ENCODE measurements at places on chromosomes 2 and 18.
A peak's percentile ranks its signal among the peaks of the same experiment; 100 is the strongest.

- H3K27ac ChIP-seq: no peak overlapping the region
- H3K4me1 ChIP-seq: no peaks in the 10 kb centered on the region
- DNase-seq: no peak
These were observed 143.2 kb downstream of the MTCL1 start for GRCh38 chr18:8848541-8848940.

DNA sequence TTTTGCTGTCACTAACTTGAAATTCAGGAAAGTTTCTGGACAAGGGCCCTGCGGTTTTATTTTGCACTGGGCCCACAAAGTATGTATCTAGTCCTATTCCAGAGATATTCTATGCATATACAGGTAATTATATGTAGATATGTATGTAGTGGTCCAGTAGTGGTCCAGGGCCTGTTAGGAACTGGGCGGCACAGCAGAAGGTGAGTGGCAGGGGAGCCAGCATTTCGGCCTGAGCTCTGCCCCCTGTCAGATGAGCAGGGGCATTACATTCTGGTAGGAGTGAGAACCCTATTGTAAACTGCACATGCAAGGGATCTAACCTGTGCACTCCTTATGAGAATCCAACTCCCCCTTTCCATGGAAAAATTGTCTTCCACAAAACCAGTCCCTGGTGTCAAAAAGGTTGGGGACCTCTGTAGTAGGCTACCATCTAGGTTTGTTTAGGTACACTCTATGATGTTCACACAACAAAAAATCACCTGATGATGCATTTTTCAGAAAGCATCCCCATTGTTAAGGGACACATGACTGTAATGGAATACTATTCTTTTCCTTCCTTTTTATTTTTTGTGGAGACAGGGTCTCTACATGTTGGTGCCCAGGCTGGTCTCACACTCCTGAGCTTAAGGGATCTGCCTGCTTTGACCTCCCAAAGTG, 2.8 kb upstream of the PPP4R3B start:
- no peaks in the 10 kb centered on the region for H3K27me3 ChIP-seq
- peaks cover 44% of the 10 kb centered on the region for H3K4me1 ChIP-seq
- H3K36me3 ChIP-seq: no peaks in the 10 kb centered on the region

- H3K36me3 ChIP-seq: no peaks in the 10 kb centered on the region
- no peak overlapping the region for H3K4me3 ChIP-seq
- peaks cover 6% of the 10 kb centered on the region for H3K27me3 ChIP-seq
- no peaks in the 10 kb centered on the region for H3K4me1 ChIP-seq
- no peak for DNase-seq
These were observed 32.5 kb downstream of the MERTK start for GRCh38 chr2:111930875-111931274.

- H3K4me1 ChIP-seq: no peaks in the 10 kb centered on the region
- no peak overlapping the region for H3K27ac ChIP-seq
- H3K27me3 ChIP-seq: peaks cover 4% of the 10 kb centered on the region
- DNase-seq: no peak
- H3K4me3 ChIP-seq: no peak overlapping the region
- no peaks in the 10 kb centered on the region for H3K36me3 ChIP-seq
These were observed 734.9 kb downstream of the EPHA4 start for GRCh38 chr2:220837226-220837625.

GRCh38 chr18:28281400-28281799, 104.5 kb upstream of the CDH2 start:
- DNase-seq: no peak
- H3K27ac ChIP-seq: no peak overlapping the region
- H3K36me3 ChIP-seq: no peaks in the 10 kb centered on the region
- H3K4me3 ChIP-seq: no peak overlapping the region
- H3K4me1 ChIP-seq: no peaks in the 10 kb centered on the region

- peak overlapping the region; percentile 46 for H3K4me3 ChIP-seq
- DNase-seq: no peak
- no peak overlapping the region for H3K27ac ChIP-seq
- peaks cover 12% of the 10 kb centered on the region for H3K27me3 ChIP-seq
- H3K4me1 ChIP-seq: peaks cover 18% of the 10 kb centered on the region
These were observed 20.2 kb upstream of the PAX3 start for GRCh38 chr2:222318712-222319585.

DNA sequence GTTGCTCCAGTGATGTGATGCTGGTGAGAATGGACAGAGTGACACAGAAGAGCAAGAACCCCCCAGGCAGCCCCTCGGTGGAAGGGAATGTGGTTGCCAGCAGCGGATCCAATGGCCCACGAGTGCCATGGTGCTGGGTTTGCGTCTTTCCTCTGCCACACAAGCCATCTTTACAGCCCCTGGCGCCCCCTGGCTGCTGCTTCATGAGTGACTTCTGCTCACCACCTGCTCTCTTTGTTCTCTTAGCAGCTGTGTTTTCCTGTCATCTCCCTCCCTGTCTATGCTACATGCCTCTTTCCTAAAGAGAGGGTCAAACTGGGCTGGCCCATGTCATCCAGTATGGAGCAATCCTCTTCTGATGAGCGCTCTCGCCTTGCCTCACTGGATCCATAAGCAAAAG, 300.0 kb upstream of the SMIM21 start:
- H3K27me3 ChIP-seq: no peaks in the 10 kb centered on the region
- H3K36me3 ChIP-seq: no peaks in the 10 kb centered on the region
- H3K27ac ChIP-seq: no peak overlapping the region
- H3K4me1 ChIP-seq: no peaks in the 10 kb centered on the region

GRCh38 chr2:11234309-11234708, 79.0 kb downstream of the SLC66A3 start:
- H3K36me3 ChIP-seq: no peaks in the 10 kb centered on the region
- H3K4me1 ChIP-seq: no peaks in the 10 kb centered on the region
- H3K27me3 ChIP-seq: no peaks in the 10 kb centered on the region

GRCh38 chr18:49766646-49767045, 46.7 kb downstream of the ACAA2 start:
- H3K27me3 ChIP-seq: no peaks in the 10 kb centered on the region
- no peaks in the 10 kb centered on the region for H3K4me1 ChIP-seq
- DNase-seq: no peak
- no peak overlapping the region for H3K27ac ChIP-seq

DNA sequence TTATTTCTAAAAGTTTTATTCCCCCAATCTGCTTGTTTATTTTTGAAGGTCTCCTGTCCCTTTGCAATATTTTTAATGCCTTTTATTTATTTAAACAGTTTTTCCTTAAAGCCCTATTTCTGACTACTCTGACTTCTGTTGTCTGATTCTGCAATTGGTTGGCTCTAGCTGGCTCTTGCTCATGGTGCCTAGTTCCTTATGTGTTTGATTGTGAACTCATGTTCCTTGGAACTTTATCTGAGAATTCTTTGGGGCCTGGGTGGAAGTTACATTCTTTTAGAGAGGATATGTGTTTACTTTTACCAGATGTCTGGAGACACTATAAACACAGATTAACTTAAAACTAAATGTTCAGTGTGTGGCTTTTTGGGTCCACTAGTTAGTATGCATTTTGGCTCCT, 175.9 kb downstream of the DYSF start:
- H3K4me3 ChIP-seq: no peak overlapping the region
- no peaks in the 10 kb centered on the region for H3K4me1 ChIP-seq
- no peaks in the 10 kb centered on the region for H3K27me3 ChIP-seq
- H3K36me3 ChIP-seq: no peaks in the 10 kb centered on the region
- H3K27ac ChIP-seq: no peak overlapping the region
- DNase-seq: no peak
